Psoas muscle (tissue), 8 donors: ENCODE measurements at places on chromosomes 2 and 18. TPM values are rescaled to one million over a fixed set of nuclear protein-coding genes. Genes with fewer than 3 reads are reported as not detected.

- no peak for DNase-seq
These were observed 11.9 kb upstream of the NMUR1 start for GRCh38 chr2:231542136-231542535.

- DNase-seq, result no peak
These were observed 92.3 kb downstream of the ETAA1 start for GRCh38 chr2:67489396-67489795.

DNA sequence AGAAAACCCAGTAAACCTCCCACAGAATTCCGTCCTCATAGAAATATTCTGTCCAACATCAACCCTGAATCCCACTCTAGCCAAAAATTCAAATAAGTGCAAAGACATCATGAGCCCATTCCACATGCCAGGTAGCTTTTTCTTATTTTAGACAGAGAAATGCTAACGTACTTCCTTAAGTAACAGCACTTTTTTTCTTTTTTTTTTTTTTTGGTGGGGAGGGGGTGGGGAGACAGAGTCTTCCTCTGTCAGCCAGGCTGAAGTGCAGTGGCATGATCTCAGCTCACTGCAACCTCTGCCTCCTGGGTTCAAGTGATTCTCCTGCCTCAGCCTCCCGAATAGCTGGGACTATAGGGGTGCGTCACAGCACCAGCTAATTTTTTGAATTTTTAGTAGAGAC is 45.5 kb downstream of the ANKRD44 start:
- DNase-seq, result no peak

GRCh38 chr2:77325395-77325794 is 196.8 kb downstream of the LRRTM4 start:
- DNase-seq, result no peak

DNA sequence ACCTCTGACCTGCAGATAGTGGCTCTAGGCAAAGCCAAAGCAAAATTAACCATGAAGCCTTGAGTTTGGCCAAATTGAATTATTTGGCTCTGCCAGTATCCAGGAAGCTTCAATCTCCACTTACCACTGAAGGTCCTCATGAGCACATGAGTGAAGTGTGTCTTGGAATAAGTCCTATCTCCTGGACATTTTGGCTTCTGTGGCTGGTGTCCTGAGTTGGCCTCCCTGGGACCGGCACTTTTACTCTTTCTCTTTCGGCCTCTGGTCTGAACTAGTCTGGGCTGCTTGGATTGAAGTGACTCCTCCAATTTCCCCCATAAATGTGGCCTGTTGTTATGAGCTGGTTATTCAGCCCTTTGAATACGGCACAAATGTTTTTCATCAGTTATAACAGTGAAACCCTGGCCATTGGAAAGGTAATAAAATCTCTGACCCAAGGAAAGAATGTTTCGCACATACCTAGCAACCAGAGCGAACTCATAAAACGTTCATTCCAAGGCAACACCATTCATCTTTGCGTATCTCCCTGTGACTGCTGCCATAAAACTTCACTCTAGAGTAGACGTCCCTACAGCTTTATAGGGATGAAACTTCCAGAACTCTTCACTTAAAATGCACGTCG is 216.4 kb downstream of the LPIN1 start:
- DNase-seq, result no peak

DNA sequence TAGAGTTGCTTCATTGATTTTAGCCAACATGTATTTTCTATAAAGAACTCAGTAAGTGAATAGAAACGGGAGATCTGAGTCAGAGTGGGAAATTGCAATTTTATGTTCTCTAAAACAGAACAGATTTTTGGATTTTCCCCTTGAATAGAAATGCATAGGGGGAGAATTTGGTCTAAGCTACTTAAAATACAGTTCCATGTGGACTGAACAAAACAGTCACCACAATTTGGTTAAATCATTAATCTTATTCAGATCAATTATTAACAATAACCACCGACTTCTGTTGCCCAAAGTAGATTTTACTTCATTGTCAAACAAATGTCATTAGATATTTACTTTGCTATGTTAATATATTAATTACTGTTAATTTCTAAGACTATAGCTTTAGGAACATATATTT is 107.7 kb downstream of the SCG2 start:
- no peak for DNase-seq

DNA sequence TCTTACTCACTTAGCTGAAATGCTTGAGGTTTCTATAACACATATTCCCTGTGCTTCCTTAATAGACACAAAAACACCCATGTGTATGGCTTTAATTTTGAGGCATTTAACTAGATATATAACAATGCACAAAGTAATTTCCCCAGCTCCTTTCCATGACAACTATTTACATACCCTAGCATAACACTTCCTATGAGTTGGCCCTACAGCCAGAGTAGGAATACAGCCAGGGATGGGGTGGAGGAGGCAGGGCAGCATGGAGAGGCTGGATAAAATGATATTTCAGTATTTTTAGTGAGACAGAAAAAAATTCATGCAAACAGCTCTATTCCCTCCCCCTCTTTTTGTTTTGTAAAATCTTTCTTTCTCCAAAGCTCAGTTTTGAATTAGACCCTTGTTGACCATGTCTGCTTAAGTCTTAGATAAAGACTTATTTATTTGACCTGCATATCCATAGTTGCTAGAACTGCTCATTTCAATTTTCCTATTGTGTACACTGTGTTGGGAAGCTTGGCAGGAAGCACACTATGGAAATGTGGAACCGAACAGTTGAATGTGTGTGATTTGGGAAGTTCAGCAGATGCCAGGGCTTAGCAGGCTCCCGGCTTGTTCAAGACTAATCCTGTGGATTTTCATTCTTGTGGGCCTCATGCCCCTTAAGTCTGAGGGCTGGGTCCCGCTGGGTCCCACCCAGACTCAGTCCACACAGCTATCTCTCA is 11.2 kb upstream of the B3GNT2 start:
- DNase-seq, result no peak

GRCh38 chr2:182906454-182906853 is 40.0 kb upstream of the FRZB start:
- no peak for DNase-seq

- peak; percentile 75 for DNase-seq
These were observed 1.4 kb upstream of the SMYD5 start for GRCh38 chr2:73212448-73213176.

GRCh38 chr2:69703189-69703588 is 38.7 kb upstream of the ANXA4 start:
- no peak for DNase-seq

DNA sequence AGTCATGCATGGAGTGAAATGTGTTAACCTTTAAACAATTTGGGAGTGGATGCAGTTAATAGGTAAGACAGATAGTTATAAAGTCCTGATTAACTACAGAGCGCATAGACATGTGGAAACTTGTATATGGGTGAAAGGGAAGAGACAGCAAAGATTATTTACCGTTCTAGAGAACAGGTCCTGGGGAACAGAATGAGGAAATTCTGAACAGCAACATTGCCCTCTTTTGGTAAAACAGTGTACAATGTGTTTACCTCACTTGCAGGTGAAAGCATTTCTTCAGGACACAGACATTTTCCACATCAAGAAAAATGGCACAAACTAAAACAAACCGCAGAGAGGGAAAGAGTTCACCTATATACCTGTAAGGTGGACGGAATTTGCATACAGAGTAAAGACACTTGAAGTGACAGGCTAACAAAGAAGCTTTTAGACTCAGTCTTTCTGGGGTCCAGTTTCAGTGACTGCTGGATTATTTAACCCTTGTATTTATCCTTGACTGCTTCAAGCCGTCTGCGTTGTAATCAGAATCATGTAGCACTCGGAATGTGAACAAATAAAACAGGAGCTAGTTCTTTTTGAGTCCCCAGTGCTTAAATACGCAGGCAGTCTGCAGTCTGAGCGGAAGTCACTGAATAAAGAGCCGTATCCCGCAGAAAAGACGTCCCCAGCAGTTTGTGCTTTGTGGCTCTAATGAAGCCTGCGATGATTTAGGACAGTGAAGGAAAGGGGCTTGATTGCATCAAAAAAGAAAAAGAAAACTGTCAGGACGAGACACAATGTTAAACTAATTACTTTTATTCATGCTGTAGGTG is 364.8 kb upstream of the GALNT5 start:
- no peak for DNase-seq

DNA sequence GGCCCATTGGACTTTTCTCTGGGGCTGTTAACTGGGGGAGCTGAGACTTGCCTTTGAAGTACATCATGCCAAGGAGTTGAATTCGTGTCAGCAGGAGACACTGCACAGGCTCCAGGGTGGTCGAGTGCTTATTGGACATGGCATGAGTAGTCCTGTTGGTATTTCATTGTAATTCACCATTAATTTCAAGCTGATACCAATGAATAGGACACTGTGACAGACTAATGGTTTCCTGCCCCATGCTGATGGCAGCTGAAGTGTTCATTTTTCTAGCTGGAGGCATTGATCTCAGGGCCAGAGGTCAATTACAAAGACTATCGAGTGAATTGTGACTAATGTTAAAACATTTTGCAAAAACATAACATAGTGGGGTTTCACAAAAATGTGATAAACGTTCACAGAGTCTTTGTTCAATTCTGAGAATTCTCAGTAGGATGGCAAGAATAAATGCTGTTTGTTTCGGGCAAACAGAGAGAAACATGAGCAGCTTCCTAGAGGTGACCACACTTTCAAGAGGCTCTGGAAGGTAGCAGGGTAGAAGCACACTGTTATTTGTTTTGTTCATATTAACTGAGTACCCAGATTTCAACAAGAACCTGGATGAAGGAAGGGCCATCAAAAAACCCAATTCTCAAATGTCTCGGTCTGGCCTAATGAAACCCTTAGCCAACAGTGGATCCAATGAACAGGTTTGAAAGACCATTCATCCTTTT is 90.6 kb upstream of the ARL4C start:
- DNase-seq, result no peak

DNA sequence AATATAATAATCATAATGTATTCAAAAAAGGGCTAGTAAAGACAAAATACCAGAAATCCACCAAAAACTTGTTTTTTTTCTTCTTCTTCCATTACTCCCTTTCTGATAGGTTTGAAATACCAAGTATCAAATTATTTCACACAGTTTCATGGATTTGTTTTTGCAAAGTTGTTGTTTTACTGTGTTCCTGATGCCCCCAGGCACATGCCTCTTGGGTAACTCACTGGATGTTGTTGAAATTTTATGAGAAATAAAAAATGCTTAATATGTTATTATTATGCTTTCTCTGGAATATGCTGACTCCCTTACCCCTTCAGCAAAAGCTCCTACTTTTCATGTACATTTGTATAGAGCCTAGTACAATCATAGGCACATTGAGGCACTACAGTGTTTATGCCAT is 419.6 kb downstream of the NRXN1 start:
- DNase-seq, result no peak

GRCh38 chr18:62370366-62370765 is 45.3 kb downstream of the TNFRSF11A start:
- DNase-seq, result no peak

DNA sequence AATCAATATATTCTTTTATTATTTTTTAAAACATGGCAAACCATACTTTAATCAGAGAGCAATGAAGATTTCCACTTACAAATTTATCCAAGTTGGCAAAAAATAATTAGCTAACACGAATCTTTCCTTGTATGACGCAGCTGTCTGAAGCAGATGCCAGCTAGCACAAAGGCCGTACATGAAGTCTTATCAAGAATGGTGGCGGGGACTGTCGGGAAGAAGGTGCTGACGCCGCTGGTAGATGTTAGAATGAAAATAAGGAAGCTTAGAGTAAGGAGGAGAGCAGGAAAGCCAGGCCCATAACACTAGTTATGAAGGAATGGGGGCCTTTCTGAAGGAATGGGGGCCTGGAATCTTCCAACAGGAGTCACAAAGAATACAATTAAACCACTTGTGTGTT is 96.7 kb downstream of the ZNF516 start:
- DNase-seq, result no peak

DNA sequence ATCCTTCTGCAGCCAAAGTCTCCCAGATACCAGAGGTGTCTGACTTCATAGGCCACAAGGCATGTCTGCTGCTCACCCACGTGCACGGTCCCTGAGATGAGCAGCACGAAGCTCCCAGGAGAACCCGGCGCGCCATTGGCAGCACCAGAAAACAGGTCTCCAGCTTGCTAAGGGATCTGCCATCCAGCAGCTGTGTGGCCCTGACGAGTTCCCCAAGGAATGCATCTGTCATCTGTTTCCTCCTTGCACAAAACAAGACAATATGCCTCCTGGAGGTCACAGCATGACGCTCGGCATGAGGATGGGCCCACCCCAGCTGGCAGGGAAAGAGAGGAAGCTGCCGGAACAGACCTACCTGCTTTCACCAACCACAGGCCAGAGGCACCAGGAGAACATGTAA is 29.2 kb downstream of the HS6ST1 start:
- DNase-seq, result peak; percentile 12

GRCh38 chr18:5456577-5457461 is 87.0 kb downstream of the EPB41L3 start:
- DNase-seq, result no peak

CCBE1 gene
- 0.01 TPM for polyA plus RNA-seq

SLC11A1 gene
- 0.96 TPM for polyA plus RNA-seq

ZAP70 gene
- polyA plus RNA-seq, result 0.40 TPM

HOXD8 gene
- polyA plus RNA-seq, result 8.2 TPM

DSG4 gene
- not detected for polyA plus RNA-seq

KRTCAP3 gene
- 1.7 TPM for polyA plus RNA-seq

NEU4 gene
- 54.6 TPM for polyA plus RNA-seq

IGFBP5 gene
- polyA plus RNA-seq, result 210 TPM

C18orf54 gene
- 0.27 TPM for polyA plus RNA-seq
